ENCODE measurements at places on chromosomes 1 and 21. TPM values are rescaled to one million over a fixed set of nuclear protein-coding genes. Genes with fewer than 3 reads are reported as not detected.

- DNase-seq: no peak
Observed at GRCh38 chr1:176205332-176205914, 1.7 kb downstream of the COP1 start.

- DNase-seq: no peak
Observed at GRCh38 chr1:40317394-40318074, 448 bp upstream of the COL9A2 start.

- no peak for DNase-seq
Observed at GRCh38 chr1:61348025-61348665, 265.8 kb downstream of the NFIA start.

DNA sequence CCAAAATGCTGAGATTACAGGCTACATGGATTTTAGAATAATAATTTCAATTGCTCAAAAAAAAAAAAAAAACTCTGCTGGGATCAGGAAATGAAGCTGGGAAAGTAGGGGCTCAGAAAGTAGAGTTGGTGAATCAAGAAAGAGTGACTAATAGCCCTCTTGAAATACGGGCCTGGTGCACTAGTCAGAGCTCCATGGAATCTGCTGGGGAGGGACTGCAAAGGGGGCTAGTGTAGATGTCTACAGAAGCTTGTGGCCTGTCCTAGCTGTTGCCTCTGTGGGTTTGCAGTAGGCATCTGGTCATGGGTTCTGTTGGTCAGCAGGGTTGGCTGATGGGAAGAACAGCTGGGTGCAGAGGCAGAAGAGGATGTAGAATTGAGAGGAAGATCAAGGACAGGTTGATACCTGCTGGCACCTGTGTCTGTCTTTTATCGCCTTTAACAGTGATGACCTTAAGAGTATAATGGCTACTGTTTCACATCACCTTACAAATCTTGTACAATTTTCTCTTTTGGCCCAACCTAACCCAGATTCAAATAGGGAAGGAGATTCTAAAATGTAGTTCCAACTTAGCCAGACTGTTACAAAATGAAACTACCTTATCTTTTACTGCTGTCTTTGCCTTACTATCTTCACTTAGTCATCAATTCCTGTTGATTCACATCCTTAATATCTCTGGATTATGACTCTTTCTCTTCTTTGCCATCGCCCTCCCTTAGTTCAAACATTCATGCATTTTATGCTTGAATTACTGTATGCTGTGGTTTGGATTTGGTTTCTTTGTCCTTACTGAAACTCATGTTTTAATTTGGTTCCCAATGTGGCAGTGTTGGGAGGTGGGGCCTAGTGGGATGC, 126.2 kb downstream of the GIPC2 start:
- no peak for DNase-seq

GRCh38 chr1:203163891-203164635, 11.6 kb downstream of the MYBPH start:
- DNase-seq: no peak

DNA sequence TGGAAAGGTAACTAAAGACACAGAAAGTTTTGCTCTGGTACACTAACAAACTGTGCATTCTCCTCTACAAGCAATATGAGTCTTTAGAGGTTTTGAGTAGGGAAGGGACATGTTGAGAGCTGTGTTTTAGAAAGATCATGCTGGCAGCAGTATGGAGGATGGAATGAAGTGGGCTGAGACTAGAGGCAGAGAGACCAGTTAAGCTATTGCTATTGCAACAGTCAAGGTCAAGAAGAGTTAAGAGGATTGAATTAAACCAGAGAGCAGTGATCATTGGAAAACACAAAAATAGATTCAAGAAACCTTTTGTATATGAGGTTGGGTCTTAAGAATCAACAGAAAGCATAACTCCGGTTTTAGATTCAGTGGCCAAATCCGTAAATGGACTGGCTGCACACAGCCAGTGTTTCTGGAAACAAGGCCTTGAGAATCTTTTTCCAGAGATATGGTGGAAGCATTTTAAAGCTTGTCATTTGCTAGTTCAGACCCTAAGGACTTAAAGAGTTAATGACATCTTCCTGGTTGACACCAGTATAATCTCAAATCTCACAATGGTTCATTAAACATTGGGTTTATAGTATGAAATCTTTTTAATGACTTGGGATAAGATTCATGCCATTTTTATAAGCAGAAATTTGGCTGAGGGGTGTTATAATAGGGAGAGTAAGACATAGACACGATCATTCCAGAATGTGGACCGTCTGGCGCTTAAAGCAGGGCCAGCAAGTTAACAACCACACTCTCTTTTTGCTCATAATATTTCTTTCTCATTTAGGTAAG, 177.9 kb downstream of the NR5A2 start:
- DNase-seq: no peak

DNA sequence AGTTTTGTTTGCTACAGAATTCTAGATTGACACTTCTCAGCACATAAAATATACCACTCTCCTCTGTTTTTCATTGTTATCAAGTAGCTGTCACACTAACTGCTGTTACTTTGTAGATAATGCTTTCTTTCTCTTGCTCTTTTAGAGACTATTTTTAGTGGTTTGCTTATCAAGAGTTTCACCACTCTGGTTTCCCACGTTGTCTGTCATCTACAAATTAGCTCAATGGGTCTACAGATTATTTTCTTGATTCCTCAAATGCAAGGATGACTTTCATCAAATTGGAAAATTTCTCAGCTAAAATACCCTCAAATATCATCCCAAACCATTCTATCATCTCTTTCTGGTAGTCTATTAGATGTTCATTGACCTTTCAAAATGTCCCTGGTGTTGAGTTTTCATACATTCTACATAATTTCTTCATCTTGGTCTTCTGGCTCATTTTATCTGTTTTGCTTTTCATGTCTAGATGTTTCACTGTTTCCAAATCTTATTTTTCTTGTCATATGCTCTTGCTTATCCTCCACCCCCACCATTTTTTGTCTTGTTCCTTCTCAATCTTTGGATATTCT, 122.5 kb downstream of the TRIM33 start:
- no peak for DNase-seq

Gene TPTE
- not detected for total RNA-seq

Gene IVL
- total RNA-seq: not detected

Gene CRYAA
- not detected for total RNA-seq

Gene PAFAH2
- total RNA-seq: 7.6 TPM

Gene PODN
- total RNA-seq: not detected

Gene CERS2
- total RNA-seq: 195 TPM

Gene GNB1
- total RNA-seq: 403 TPM

Measured in activated CD4-positive, alpha-beta T cell treated with anti-CD3 and anti-CD28 coated beads, Interleukin-2, amount 10 ng/mL, durations not matched to agents 24 days and 14 days (primary cell).